ENCODE measurements at places on chromosomes 11 and 22. TPM values are rescaled to one million over a fixed set of nuclear protein-coding genes. Genes with fewer than 3 reads are reported as not detected.

- no peak for DNase-seq
These were observed 79.7 kb downstream of the PPFIBP2 start for GRCh38 chr11:7593481-7593880.

DNA sequence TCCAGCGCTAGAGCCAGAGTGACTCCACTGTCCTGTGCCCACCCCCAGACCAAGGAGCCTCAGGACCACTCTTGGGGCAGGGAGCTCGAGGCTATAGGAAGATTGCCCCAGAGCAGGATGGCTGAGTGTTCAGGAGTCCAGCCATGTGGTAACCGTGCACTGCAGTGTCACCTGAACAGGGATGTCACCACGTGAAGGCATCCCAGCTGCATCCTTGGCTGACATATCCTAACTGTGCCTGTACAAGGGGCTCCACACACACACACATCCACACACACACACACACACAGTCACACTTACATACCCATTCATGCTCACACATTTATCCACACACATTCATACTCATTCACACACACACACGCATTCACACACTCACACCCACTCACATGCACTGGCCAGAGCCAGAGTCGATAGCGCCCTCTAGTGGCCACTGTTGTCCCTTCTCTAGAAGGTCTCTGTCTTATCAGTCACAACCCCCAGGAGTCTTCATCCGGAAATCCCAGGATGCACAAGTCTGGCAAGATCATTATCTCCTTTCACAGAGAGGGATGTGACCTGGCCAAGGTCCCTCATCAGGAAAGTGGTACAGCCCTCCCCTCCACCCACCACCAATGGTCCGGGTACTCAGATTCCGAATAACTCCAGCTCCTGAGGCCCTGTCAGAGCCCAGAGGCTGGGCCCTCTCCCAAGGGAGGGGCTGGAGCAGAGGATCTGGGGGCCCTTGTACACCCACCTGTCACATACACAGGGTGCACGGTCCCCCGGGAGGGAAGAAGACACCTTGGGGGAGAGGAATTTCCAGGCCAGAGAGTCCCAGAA is 55.1 kb downstream of the IGLL5 start:
- DNase-seq: peak; percentile 51

DNA sequence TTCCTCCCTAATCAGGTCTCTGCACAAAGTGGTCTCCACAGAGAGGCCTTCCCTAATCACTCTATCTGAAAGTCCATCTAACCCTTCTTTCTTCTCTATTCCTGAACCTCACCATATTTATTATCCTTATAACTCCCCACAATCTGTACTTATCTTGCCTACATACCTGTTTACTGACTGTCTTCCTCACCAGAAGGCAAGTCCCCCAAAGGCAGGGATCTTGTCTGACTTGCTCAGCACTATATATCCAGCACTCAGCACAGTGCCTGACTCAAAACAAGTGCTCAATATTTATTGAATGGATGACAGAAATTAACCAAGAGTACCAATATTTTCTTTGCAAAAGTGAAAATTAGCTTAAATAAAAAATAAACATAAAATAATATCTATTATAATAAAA is 5.5 kb downstream of the DCUN1D5 start:
- peak; percentile 36 for DNase-seq

DNA sequence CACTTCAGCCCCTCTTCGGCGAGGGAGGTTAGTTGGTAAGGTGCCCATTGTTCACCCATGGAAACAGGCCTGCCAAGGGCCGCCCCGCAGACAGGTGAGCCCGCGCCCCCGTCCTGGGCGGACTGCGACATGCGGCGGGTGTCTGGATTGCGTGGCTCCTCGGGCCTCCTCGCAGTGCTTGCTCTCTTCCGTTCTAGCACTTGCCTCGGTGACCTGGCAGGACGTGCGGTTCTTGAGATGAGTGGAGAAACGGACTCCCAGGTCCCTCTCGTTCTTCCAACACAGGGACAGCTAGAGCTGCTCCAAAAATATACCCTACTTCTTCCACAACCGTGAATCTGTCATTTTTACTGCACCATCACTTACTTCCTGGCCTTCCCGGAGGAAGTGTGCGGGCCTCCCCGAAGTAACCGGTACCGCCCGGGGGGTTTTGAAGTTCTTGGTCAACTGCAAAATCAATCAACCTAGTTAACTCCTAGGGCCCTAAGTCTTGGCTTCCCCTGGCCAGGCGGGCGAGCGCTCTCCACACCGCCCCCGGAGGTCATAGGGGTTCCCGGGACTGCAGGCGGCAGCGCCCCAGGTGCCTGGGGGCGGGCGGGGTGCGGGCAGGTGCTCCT is 745 bp upstream of the ZBTB44 start:
- DNase-seq: no peak

GRCh38 chr22:38835888-38836301 is 7.9 kb downstream of the NPTXR start:
- peak; percentile 69 for DNase-seq

OR2AG2 gene
- 0.28 TPM for total RNA-seq

DNA sequence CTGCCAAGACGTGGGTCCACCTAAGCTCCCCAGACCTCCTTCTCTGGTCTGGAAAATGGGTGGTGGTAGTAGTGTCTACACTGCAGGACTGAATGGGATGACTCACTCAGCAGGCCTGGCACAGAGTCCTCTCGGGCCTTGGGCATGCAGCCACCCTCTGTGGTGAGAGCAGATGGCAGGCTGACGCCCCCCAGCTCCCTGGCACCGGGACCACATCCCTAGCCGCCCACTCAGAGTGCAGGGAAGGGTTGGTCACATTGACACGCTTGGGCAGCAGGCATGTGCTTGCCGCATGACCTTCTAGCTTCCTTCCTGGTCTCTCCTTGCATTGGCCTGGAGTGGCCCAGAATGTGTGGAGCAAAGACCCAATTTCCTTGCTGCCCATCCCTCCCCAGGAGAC is 30.7 kb upstream of the PRODH start:
- DNase-seq: no peak

OR52A5 gene
- total RNA-seq: not detected

DNA sequence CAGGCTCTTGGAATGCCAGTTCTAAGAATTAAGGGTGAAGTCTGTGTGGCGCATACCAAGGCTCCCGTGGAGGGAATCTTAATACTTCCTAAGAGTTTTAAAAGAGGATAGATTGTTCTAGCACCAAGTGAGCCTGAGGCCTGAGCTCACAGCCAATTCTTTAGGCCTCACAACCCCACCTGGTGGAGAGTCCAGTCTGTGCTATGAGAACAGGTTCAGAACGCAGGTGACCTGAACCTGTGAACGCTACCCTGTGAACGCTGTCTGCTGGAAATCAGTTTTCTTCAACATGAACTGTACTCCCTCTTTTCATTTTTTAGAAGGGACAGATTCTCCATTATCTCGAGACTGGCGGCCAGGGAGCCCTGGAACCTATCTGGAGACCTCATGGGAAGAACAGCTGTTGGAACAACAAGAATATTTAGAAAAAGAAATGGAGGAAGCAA is 43.2 kb upstream of the DLAT start:
- DNase-seq: peak; percentile 43

DNA sequence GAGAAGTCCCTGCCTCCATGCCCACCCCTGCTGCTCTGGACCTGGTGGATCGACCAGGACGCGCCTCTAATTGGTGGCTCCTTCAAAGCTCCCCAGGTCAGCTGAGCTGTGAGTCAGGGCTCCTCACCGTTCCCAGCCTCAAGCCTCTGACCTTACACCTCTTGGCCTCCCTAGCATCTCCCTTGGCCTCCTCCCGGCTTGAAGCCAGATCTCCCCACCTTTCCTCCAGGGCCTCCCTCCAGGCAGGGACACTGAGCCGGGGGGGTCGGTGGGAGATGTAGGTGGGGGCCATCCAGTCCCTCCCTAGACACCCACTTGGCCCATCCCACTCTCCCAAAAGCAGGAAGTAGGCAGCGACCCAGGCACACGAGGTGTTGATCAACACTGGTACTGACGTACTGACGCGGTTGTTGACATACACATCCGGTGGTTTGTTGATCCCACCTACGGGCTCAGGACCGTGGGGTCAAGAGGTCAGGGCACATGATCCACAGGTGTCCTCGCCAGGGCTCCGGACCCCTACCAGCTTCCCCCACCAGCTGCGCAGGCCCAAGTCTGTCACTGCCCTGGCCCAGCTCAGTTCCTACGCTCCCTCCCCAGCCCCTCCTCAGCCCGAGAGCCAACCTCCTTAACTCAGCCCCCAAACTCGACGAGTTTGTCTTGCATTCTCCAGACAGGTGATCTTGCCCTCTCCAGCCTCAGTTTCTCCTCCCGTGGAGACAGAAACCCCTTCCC is 802 bp downstream of the ATG2A start:
- DNase-seq: peak; percentile 33

ALDH3B2 gene
- total RNA-seq: not detected

DNA sequence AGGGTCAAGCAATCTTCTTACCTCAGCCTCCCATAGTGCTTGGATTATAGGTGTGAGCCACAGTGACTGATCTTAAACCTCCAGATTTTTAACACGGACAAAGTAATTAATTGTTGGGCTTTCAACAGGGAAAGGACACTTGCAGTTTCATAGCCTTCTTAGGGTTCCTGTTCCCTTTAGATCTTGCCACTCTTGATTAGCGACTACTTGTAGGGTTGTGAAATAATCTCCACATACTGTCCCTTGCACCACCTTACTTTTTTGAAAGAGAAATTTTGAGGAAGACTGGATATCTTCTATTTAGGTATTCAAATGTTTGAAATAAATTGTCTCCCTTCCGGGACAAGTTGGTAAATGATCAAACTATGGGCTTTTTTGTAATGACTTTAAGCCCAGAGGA is 7.6 kb downstream of the MS4A4E start:
- DNase-seq: no peak

DNA sequence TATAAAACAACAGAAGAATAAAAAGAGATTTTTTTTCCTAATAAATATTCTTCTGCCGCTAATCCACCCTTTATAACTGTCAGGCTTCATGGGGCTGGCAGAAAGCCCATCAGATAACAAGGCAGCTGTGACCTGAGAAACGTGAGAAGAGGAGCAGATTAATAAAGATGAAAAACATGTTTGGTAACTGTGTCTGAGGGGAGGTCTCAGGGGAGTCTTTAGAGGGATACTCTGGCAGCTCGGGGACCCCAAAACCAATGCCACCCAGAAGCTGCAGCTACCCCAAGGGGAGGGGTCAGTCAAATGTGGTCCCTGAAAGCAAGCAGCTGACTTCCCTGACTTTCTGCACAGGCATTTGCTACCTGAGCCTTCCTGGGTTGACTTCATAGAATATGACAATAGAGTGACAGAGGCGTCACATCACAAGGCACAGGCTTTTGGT is 48.4 kb upstream of the POU2AF1 start:
- no peak for DNase-seq

DNA sequence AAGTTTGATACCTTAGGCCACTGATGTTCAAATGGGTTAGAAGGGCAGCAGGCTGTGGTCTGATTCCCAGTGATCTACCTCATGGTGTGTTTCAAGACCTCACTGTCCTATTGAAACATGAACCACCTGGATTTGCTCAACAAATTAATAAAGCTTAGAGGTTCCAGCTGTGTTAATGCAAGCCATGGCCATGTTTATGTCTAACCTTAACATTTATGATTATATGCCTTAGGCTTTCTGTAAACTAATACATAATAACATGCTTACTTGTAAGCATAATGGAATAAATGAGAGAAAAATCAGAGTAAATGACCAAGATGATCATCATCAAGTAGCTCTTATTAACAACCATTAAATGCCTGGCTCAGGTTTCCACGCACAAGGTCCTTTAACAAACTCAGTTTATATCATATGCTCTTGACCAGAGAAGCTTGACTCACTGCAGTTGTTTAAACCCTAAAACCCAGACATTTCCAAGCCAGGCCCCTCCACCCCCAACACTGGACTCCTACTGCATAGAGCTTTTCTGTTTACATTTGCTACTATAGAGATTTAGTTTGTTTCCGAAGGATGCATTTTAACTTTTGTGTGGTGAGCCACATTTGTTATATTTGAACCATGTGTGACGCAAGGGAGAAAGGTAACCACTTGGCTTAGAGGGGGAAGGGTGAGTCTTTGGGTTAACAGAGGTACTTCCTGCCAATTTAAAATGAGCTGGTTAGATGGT is 43.7 kb downstream of the KREMEN1 start:
- DNase-seq: peak; percentile 84

- no peak for DNase-seq
These were observed 639.7 kb downstream of the TBC1D22A start for GRCh38 chr22:47401976-47402770.

NOX4 gene
- 10.8 TPM for total RNA-seq

C1QTNF4 gene
- not detected for total RNA-seq

DNA sequence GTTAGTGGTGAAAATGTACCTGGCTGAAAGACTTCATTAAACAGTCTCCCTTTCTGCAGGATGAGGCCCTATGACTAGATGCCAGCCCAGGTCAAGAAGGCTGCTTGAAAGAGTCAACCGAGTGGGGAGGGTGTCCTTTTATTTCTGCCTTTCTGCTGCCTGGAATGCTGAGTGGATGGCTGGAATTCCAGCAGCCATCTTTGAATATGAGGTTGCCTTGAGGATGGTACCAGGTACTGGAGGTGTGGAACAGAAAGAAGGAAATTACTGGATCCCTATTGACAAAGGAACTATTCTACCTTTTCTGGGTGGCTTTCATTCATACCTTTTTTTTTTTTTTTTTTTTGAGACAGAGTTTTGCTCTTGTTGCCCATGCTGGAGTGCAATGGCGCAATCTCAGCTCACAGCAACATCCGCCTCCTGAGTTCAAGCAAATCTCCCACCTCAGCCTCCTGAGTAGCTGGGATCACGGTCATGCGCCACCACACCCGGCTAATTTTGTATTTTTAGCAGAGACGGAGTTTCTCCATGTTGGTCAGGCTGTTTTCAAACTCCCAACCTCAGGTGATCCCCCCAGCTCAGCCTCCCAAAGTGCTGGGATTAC is 107.3 kb downstream of the RPS6KA4 start:
- DNase-seq: no peak

KIF18A gene
- 37.2 TPM for total RNA-seq

OR4A16 gene
- not detected for total RNA-seq

RTN4RL2 gene
- not detected for total RNA-seq
